ENCODE measurements at places on chromosomes 2 and 18.

GRCh38 chr2:67627456-67628207 lies 230.5 kb downstream of the ETAA1 start:
- no peak for DNase-seq

- DNase-seq, result peak; percentile 65
These were observed at the start of gene GLI2 for GRCh38 chr2:120735746-120736170. GLI2 (plus strand) TSS chr2:120735868; CDS start chr2:120797321, 61,453 bp downstream.

- no peak for DNase-seq
These were observed 30.5 kb upstream of the DNAJC10 start for GRCh38 chr2:182685559-182685958.

GRCh38 chr18:59429608-59430007 lies 70.5 kb upstream of the LMAN1 start:
- DNase-seq, result no peak

- no peak for DNase-seq
These were observed 1.8 kb upstream of the SLC19A3 start for GRCh38 chr2:227719641-227720040.

DNA sequence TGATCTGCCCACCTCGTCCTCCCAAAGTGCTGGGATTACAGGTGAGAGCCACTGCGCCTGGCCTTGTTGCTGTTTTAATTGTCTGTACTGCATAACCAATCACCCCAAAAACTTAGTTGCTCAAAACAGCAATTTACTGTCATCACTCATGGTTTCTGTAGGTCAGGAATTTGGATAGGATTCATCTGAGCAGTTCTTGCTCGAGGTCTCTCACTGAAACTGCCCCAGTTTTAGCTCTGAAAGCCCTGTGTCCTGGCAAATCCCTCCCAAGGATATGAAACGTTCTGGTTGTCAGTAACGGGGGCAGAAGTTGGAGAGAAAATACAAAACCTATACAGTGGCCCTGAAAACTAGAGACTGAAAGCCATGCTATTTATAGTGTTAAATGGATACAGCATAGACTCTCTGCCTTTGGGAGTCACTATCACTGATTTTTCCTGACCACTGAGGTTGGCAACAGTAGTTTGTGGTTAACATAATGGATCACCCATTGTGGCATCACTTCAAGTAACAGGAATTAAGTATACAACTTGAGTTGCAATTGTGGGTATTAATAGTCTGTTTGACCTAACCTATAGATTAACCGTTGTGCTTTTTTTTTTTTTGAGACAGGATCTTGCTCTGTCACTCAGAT lies 27.2 kb upstream of the ERICH2 start:
- no peak for DNase-seq

DNA sequence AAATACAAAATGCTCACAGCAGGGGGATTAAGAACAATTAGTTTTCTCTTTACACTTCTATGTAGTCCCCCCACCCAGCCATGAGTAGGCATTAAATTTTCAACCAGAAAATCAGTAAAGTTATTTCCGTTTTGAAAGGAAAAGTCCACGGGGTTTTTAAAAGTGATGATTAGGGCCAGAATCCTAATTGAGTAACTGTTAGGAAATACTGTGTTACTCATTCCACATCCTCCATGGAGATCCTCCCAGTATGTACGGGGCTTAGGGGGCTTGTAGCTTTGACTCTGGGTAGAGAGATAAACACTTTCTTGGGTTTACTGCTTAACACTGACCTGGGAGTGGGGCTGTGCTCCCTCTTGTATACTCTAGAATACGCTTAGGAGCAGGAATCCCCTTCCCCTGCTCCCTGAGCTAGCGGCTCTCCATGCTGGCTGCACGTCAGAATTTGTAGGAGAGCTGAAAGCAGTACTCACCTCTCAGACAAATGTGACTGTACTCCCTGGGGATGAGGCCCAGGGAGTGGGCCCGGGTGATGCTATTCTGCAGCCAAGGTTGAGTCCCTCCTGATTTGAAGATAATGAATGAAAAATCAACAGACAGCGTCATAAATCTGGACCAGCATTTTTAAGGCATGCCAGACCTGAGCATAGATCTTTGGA lies 100.5 kb downstream of the SLC4A3 start:
- DNase-seq, result no peak

DNA sequence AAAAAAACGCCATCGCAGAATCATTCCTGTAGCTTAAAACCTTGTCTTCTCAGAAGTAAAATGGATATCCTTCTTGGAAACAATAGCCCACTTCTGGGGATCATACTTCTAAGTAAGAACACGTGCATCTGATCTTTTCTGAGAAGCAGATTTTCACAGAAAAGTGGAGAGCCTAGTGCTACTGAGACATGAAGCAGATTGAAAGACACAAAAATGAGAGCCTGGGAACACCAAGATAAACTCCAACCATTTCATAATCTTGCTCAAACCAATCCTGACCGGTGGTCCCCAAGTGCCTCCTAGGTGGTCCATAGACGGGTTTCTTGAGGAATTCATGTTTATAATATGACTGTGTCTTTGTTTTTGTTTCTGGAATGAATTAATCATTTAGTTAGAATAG lies 191.2 kb downstream of the IRS1 start:
- peak; percentile 15 for DNase-seq

GRCh38 chr2:212994976-212995375 lies 156.4 kb downstream of the IKZF2 start:
- no peak for DNase-seq

DNA sequence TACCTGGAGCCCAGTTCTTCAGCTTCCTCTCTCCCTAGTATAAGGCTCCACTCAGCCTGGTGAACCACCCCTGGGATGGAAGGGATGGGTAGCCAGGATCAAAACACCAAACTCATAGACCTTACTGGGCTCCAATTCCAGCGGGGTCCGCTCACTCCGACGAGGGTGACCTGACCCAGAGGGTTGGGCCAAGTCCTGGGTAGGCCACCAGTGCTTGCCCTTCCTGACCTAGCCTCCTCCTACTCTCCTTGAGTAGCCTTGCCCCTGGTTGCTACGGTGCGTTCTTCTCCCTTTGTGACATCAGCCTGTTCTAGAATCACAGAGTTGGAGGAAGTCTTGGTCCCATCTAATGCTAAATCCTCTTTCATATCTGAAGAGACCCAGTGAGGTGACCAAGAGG lies 537 bp upstream of the STAT4 start:
- DNase-seq, result no peak

DNA sequence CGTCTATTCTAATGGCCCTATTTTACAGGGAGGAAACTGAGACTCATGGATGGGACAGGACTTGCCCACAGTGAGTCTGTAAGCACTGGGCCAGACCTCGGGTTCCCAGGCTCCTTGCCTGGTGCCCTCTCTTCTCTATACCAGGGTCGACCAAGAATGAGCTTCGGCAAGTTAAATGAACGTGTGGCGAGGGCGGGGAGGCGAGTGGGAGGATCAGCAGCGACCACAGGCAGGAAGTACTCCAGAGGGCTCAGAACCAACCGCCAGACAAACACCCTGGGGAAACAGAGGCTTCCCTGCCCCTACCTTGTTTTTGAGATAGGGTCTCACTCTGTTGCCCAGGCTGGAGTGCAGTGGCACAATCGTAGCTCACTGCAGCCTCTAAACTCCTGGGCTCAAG lies 177.7 kb upstream of the SMAD2 start:
- no peak for DNase-seq

All from activated CD4-positive, alpha-beta T cell treated with anti-CD3 and anti-CD28 coated beads, Interleukin-2, Interleukin-4, amounts not matched to agents 100 ng/mL and 50 ng/mL, durations not matched to agents 16 hours and 8 hours (primary cell).